SK-N-MC (cell line): ENCODE measurements at places on chromosomes 16 and 17.

DNA sequence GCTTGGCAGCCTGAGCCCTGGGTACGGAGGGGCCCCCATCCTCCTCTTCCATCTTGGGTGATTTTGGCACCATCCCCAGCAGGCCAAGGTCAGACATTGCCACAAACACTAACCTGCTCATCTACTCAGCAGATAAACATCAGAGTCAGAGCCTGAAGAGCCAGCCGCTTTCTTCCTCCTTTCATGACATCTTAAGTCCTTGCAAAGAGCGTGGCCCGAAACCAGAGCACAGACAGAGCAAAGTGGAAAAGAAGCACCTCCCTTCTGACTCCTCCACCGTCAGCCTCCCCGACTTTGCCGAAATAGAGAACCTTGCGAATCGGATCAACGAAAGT lies 60.4 kb upstream of the RPH3AL start:
- no peak for DNase-seq

DNA sequence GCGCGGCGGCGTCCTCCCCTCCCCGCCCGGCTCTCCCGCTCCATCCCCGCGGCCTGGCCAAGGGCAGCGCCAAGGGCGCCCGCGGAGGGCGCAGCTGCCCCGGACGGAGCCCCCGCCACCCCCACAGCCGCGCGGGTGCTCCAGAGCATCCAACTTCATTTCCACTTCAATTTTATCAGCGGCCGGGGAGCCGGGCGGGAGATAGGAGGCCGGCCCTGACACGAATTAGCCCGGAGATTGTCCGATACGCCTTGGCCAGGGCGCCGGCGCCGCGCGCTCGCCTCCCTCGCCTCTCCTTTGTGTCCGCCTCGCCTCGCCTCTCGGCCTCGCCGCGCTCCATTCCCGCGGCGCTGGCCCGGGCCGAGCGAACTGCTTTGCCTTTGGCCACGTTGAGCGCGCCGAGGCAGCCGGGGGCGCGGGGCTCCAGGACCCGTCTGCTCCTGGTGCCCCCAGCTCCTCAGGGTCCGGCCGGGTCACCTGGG lies 129.1 kb upstream of the LHX1 start:
- no peak for DNase-seq

DNA sequence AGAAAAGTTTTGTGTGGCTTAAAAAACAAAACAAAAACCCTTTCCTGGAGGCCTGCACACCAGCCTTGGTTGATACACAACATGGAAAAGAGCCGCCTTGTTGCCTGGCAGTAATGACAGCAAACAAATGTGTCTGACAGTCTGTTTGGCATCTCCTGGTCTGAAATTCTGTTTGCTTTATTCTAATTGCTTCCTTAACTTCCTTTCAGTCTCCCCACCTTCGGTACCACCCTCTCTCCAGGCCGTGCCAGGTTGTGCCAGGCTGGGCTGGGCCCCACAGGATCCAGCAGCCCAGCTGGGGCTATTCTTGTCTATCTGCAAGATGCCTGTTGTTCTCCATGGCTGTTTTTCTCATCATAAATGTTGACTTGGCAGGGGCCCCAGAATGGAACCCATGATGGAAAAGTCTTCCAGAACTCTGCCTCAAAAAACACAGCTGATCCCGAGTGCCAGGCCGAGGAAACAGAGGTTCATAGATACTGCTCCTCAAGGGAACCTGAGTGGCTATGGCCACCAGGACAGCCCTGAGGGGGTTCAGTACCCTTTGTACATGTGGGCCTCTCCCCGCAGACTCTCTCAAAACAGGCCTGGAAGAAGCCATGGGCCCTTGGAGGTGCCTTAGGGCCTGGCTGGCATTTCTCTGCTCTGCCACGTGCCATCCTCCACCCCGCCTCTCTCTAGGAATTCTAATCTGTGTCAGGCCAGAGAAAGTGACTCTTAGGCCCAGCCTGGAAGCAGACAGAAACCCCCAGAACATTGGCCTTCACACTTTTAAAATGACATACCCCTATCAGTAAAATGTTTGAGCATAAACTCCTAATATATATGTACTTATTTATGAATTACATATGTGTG lies 50.5 kb downstream of the YPEL2 start:
- no peak for DNase-seq

- no peak for DNase-seq
Observed at GRCh38 chr17:41329279-41329948, 13.9 kb upstream of the KRTAP17-1 start.

DNA sequence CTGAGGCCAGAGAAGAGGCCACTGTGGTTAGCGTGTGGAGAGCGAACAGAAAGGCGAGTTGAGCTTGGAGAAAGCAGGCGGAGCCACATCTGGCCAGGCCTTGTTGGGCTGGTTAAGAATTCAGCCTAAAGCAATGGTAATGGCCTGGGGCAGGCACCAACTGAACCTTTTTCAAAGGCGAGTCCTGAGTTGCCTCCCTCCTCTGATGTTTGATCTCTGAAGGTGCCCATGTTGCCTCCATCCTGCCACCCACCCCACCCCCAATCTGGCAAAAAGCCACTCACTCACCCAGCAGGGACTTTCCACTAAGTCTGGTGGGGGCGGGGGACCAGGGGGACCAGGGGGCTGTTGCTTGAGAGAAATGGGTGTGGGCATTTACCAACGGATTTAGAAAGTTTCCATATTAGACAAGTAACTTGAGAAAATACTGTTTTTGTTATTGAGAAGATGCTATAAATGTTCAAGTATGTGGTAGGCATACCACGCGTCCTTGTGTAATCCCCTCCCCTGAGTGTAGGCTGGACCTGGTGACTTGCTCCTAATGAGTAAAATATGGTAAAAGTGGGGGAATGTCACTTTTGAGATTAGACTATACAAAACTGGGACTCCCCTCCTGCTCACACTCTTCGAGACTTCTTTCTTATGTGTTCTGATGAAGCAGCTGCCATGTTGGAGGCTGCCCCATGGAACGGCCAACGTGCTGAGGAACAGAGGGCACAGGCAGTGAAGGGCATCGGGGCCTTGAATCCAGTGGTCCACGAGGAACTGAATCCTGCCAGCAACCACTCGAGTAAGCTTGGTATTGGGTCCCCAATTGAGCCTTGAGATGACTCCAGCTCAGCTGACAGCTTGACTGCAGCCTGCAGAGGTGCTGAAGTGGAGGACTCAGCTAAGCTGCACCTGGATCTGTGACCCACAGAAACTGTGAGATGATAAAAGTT lies 29.9 kb upstream of the TNS4 start:
- DNase-seq, result no peak

DNA sequence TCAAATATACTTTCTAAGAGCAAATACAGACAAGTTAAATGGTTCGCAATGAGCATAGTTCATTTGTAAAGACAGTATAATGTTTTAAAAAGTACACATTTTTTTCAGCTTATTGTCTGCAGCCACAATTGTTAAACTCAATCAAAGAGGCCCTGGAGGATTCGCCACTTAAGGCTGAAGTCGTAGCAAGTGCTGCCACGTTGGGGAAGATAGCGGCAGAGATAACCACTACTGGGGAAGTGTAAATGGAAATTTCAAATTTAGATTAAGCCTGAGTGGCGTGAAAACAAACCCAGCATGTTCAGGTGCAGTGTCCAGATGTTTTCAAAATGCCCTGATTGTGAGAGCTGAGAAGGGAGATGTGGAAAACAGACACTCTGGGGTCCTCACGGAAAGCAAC lies 8.4 kb downstream of the PMP22 start:
- DNase-seq, result no peak

GRCh38 chr17:16313139-16314090 lies 39.9 kb downstream of the CENPV start:
- DNase-seq, result no peak

GRCh38 chr16:49608779-49609178 lies 235.2 kb downstream of the C16orf78 start:
- DNase-seq, result no peak

DNA sequence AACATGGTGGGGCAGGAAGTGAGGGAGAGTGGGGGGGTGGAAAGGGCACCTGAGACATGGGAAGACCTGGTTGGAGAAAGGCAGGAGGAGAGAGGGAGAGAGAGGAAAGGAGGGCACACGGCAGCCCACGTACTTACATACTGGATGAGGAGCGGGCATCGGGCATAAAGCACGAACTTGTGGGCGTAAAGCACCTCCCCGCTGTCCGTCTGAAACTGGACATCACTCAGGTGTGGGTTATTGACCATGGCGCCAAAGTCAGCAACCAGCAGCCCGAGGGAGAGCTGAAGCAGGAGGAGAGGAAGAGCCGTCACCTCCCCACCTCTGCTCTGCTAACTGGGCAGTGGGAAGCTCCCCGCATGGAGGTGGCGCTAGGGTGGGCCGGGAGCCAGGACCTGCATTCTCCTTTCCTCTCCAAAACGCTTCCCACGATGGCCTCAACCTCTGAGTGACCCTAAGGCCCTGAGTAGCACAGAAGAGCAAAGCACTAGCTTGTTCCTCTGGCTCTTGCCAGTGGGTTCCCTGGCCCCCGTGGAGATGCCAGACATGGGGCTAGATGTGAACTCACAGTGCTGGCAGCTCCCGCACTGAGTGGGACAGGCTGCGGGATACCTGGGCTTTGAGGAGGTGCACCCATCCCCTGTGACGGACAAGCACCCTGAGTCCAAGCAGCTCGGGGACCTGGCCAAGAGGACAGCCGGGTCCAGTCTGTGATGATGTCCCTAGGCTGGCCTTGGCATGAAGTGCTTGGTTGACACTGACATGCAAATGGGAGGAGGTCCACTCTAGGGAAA lies 16.9 kb downstream of the SLX4 start:
- no peak for DNase-seq

DNA sequence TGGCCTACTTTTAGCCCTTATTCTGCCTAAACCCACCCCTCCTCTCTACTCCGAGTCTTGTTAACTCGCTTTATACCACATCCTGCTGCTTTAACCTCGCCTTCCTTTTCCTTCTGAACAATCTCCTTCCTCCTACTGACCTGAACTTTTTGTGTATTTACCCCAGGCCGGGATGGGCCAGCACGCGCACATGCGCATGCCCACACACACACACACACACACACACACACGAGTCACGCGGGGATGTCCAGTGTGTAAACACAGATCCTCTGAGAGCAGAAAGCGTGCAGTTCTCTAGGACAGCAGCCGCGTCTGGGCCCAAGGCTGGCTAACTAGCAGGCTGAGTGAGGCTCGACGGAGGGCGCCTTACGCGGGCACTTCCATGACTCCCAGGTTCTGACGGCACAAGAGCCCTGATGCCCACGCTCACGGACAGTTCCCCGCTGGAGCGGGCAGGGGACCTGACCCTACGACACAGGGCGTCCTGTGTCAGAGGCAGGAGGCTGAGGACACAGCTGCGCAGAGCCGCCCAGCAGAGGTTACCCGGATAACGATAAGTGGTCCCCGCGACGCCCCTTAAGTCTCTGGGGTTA lies 610 bp downstream of the PIK3R5 start:
- DNase-seq, result no peak

DNA sequence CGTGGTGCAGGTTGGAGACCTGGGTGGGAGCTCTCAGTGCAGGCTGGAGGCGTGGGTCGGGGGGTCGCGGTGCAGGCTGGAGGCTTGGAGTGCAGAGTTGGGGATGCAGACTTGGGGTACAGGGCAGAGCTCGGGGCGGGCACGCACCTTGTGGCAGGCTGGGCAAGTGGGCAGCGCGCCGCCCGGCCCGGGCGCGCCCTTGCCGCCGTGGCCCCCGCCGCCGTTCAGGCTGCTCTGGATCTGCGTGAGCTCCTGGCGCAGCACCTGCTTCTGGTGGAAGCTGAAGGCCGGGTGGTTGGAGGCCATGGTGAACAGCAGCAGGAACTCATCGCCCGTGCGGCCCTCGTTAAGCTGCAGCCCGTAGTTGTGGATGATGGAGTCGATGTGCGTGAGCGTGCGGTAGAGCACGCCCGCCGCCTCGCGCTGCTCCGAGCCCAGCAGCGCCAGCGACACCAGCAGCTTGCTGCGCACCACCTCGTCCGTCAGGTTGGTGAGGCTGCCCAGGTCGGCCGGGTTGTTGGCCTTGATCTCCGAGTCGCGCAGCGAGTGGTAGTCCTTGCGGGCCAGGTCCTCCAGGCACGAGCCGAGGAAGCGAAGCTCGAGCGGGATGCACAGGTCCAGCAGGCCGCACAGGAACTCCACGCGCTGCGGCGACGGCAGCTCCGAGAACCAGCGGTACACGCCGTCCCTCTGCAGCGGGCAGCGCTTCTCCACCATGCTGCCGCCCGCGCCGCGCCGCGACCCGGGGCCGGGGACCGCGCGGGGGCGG lies 1.1 kb downstream of the ZCCHC14 start:
- no peak for DNase-seq

DNA sequence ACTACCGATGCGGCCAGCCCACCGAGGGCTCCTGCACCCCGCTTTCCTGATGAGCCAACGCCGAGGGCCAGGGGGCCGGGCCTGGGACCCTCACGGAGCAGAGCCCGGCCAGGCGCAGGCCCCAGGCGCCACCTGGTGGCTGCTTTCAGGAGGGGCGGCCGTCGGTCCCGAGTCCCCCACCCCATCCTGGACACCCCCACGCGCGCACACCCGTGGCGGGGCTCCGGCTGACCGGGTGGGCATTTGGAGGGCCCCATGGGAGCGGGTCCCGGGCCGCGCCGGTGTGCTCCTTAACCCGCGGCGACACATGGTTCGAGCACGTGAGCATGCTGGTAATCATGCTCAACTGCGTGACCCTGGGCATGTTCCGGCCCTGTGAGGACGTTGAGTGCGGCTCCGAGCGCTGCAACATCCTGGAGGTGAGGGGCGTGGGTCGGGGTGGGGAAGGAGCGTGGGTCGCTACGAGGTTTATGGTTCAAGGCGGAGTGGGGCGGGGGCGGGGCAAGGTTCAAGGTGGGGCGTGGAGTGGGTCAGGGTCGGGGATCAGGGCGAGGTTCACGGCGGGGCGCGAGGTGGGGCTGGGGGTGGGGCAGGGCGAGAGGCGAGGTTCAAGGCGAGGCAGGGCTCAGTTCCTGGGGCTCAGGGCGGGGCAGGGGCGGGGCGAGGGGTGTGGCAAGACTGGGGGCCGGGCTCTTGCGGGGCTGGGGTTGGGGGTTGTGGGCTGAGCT lies 30.2 kb downstream of the TPSG1 start:
- DNase-seq, result no peak

- DNase-seq, result no peak
Observed at GRCh38 chr17:55961386-55961785, 191.9 kb upstream of the ANKFN1 start.

DNA sequence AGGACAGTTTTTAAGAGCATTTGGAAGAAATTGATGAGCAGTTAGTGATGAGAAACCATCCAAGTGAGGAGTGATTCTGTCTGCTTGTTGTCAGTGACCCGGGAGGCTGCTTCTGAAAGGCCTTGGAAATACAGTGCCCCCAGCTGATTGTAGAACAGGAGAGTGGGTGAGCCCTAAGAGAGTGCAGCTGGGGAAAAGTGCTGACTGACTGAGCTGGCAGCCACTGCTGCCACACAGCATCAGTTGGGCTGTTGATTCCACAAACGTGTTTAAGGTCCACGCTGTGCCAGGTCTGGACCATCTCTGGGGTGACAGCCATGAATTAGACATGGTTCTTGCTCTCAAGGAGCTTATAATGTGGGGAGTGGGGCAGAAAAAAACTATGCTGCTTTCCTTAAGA lies 18.9 kb downstream of the NUP93 start:
- no peak for DNase-seq

DNA sequence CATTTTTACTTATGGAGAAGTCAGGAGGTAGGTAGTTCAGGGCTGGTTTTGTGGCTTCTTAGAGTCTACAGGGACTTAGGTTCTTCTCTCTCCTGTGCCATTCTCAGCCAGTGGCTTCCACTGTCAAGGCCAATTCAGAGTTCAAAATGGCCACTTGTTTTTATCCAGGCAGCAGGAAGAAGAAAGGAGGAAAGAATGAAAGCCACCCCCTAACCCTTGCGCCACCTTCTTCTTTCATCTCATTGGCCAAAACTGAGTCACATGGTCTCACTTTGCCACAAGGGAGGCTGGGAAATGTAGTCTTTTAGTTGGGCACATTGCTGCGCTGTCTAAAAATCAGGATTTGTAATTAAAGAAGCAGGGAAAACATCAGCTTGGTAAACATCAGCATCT lies 60.8 kb upstream of the MED9 start:
- no peak for DNase-seq

GRCh38 chr17:66340720-66341119 lies 38.3 kb downstream of the PRKCA start:
- DNase-seq, result no peak
